ENCODE measurements at places on chromosomes 4 and X. TPM values are rescaled to one million over a fixed set of nuclear protein-coding genes. Genes with fewer than 3 reads are reported as not detected.

- no peaks in the 10 kb centered on the region for H3K4me1 ChIP-seq
- no peaks in the 10 kb centered on the region for H3K36me3 ChIP-seq
- no peaks in the 10 kb centered on the region for H3K27me3 ChIP-seq
- H3K27ac ChIP-seq = no peak overlapping the region
- H3K4me3 ChIP-seq = no peak overlapping the region
Observed at GRCh38 chrX:54492340-54492739, 3.7 kb downstream of the FGD1 start.

Gene FGA
- total RNA-seq = not detected

Gene CCSER1
- not detected for total RNA-seq

- H3K4me1 ChIP-seq = no peaks in the 10 kb centered on the region
- no peak overlapping the region for H3K27ac ChIP-seq
- H3K4me3 ChIP-seq = no peak overlapping the region
- no peaks in the 10 kb centered on the region for H3K36me3 ChIP-seq
- DNase-seq = no peak
Observed at GRCh38 chr4:83510442-83510841, 25.5 kb upstream of the GPAT3 start.

Measured in naive thymus-derived CD4-positive, alpha-beta T cell (primary cell).